ENCODE measurements at places on chromosomes 7 and 10. TPM values are rescaled to one million over a fixed set of nuclear protein-coding genes. Genes with fewer than 3 reads are reported as not detected.

WDFY4 gene
- total RNA-seq: 0.94 TPM

DYDC2 gene
- total RNA-seq: 2.8 TPM

IL6 gene
- not detected for total RNA-seq

CTAGE4 gene
- total RNA-seq: 1.6 TPM

IRF5 gene
- 1.3 TPM for total RNA-seq

MKX gene
- total RNA-seq: 0.94 TPM

EFCAB10 gene
- 2.2 TPM for total RNA-seq

Data from parietal lobe (tissue), 2 donors.